ENCODE measurements at places on chromosomes 13 and 19.

DNA sequence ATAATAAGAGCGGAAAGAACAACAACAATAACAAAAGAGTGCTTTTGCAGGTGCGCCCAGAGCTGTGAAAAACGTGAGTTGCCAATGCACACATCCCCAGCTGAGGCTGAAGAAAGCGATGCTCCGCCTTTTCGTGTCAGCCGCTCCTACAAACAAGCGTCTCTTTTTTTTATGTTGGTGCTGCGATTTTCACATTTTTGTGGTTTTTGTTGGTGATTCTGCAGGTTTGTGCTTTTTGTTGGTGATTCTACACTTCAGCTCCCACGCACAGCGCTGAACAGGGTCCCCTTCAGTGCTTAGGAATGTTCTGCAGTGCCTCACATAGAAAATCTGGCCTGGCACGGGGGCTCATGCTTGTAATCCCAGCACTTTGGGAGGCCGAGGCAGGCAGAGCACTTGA, 7.3 kb upstream of the SBK3 start:
- DNase-seq: no peak

GRCh38 chr19:31562966-31563612, 213.9 kb upstream of the TSHZ3 start:
- no peak for DNase-seq

DNA sequence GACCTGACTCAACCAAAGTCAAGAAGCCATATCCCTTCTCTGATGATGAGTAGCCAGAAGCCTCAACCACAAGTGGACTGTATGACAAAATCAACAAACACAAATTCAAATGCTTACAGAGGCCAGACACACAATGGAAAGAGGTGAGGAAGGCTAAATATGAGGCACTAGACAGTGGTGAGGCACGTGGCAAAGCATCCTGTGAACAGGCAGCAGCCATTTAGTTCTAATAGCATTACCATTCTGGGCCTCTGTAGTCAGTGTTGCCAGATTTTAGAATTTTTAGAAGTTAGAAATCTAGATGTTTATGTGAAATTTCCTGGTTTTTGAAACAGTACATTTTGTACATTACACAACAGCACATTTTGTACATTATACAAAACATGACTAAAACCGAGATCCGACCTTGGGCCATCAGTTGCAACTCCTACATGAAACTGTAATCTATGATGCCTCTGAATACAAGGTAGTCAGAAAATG, 403.3 kb downstream of the COG6 start:
- no peak for DNase-seq

DNA sequence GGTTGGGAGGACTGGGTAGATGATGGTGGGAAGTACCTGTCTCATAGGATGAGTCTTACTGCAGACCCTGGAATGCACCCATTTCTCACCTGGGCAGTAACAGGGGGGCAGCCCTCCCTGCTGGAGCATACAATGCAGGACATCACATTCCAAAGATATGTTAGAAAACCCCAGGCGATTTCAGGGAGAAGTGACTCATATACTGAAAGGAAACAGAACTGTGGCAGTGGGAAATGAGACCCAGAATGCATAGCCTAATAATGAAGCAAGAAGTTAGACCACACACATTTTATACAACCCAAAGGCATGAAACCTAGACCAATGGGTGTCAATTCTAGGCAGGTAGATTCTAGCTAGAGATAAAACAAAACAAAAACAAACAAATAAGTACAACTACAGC, 402.7 kb downstream of the IRS2 start:
- no peak for DNase-seq

DNA sequence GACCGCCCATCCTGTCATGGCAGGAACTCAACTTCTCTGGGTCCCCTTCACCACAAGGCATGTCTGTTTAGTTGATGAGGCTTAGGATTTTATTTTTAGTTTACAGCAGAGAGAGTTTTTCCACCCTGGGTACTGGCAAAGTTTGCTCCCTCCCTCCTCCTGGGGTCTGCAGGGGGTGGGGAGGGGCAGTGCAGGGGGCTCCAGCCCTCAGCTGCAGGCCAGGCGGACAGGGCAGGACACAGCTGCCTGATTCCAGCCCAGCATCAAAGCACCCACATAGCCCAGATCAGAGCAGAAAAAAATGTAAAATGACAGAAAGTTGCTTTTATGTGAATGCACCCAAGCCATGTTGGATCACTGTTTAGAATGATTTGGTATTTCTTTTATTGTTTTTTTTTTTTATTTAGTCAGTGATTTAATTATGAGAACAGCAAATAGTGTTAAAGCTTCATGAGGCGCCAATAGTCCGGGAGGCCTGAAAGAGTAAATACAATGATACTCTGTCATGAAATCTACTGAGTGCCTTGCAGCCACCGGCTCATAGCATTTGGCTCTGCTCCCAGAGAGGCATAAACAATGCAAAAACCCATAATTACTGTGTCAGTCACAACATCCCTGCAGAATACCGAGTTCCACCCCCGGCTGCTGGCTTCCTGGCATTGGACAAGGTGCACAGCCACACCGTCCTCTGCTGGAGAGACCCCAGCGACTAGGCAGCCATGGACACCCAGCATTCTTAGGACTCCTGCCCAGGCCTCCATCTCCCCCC, 923.5 kb downstream of the UQCRFS1 start:
- DNase-seq: no peak

- no peak for DNase-seq
Measured at GRCh38 chr13:77124423-77124822, 97.5 kb upstream of the FBXL3 start.

- no peak for DNase-seq
Measured at GRCh38 chr19:19402656-19403372, 2.7 kb upstream of the GATAD2A start.

DNA sequence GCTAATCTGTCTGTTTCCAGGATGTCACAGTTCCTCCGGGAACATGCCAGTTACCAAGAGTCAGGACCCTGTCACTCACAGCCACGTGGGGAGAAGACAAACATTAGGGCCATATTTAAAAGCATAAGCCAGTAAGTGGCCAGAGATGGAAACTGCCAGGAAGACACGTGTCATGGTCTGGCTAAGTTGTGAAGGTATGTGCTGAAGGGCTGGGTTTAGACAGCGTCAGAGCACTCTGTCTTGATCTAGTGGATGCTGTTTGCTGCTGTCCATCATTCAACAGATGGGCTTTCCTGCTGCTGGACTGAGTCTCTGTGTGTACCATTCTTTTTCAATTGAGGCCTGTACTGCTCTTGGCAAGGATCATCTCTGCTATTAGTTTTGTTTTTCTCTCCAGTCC, 128.6 kb downstream of the HS6ST3 start:
- DNase-seq: no peak

DNA sequence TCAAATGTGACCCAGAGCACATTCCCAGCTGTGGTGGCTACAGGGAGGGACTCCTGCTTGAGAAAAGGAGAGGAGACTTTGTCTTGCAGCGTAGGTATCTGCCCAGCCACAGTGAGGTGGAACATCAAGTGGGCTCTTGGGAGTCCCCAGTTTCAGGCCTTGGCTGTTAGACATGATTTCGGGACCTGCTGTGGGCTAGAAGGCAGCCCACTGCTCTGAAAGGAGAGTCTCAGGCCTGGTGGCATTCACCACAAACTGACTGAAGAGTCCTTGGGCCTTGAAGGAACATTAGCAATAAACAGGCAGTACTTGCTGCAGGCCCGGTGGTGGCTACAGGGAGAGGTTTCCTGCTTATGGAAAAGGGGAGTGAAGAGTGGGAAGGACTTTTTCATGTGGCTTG, 61.8 kb upstream of the TEX29 start:
- DNase-seq: no peak

DNA sequence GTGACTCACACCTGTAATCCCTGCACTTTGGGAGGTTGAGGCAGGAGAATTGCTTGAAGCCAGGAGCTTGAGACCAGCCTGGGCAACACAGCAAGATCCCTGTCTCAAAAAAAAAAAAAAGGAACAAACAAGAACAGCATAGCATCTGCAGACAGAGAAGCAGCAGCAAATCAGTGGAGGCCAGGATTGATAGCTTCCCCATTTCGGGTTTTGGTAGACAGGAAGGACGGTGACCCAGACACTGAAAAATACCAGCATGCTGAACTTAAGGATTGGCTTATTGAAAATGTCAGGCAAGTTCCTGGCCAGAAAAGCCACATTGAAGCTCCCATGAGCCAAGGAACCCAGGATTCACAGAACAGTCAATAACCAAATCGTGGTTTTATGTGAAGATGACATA, 3.0 kb downstream of the ZNF490 start:
- DNase-seq: no peak

GRCh38 chr19:47511681-47512080, 3.2 kb downstream of the NAPA start:
- no peak for DNase-seq

DNA sequence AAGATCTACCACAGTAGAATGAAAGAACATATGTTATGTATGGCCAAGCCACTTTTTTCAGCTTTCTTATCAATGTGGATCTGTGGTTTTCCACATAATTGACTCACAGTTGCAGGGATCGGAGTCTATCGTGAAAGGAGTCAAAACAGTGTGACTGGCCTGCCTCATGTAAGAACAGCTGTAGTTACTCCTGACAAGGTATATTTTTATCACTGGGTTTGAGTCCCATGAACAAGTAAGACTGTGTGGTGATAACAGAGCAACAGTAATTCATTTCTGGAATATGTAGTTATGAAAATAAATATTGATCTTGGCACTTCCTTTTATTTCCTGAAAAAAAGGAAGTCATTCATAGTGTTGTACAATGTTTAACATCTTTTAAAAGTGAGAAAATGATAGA, 416.6 kb downstream of the KLF12 start:
- no peak for DNase-seq

DNA sequence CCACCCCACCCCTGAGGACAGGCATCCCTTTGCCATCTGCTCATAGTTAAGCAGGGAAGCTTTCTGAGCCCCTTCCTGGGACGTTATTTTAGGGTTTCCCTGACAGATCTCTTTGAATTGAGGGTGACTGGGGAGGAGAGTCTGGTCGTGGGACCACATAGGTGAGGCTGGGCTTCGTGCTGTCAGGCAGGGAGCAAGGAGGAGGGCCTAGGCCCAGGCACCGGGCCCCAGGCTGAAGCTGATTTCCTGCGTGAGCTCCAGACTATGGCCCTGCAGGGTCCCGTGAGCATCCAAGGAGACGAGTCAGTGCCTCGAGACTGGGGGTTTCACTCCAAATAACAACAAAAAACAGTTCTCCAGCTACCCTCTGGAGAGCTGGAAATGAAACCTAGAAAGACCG, 60.4 kb downstream of the MYO9B start:
- no peak for DNase-seq

DNA sequence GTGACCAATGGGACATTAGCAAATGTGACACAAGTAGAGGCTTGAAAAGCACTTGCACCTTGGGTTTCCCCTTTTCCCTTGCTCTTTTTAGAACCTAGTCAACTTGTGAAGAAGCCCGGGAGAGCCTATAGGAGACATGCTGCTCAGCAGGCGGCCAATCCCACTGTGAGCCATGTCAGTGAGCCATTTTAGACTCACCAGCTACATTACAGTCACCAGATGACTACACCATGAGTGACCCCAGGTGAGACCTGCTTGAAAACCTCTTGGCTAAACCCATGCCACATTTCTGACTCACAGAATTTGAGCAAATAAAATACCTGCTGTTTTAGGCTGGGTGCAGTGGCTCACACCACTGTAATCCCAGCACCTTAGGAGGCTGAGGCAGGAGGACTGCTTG, 317.5 kb downstream of the KLF12 start:
- no peak for DNase-seq

DNA sequence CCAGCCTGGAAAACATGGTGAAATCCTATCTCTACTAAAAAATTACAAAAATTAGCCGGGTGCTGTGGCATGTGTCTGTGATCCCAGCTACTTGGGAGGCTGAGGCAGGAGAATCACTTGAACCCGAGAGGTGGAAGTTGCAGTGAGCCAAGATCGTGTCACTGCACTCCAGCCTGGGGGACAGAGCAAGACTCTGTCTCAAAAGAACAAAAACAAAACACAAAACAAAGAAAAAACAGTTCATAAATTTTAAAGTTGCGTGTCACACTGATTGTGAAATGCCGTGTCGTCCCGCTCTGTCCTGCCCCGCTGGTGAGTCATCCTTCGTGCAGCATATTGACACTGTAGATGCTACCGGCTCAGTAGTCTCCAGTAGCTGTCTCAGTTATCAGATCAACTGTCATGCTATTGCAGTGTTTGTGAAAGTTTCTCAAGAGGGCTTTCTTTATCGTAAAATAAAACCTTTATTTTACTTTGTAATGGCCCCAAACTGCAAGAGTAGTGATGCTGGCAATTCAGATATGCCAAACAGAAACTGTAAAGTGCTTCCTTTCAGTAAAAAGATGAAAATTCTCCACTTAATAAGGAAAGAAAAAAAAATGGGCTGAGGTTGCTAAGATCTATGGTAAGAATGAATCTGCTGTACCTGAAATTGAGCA, 36.4 kb upstream of the IGFL1 start:
- DNase-seq: peak; percentile 88

DNA sequence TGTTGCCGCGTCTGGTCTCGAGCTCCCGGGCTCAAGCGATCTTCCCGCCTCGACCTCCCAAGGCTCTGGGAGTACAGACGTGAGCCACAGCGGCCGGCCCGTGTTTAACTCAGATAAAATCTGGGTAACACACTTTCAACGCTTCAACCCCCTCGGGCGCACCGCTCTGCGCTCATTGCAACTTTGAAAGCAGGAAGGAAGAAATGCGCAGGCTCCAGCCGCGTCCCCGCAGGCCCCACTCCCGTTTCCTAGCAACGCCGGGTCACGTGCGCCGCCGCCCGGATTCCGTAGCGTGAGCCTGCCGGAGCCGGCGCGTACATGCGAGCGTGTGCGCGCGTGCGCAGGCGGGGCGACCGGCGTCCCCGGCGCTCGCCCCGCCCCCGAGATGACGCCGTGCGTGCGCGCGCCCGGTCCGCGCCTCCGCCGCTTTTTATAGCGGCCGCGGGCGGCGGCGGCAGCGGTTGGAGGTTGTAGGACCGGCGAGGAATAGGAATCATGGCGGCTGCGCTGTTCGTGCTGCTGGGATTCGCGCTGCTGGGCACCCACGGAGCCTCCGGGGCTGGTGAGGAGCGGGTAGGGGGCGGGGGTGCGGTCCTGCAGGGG, at the start of gene BSG:
Gene BSG, plus strand, starts transcription at position 457 of the 603 bp plus-strand sequence. Its CDS starts 39 bp downstream, at position 496.
- DNase-seq: peak; percentile 95

DNA sequence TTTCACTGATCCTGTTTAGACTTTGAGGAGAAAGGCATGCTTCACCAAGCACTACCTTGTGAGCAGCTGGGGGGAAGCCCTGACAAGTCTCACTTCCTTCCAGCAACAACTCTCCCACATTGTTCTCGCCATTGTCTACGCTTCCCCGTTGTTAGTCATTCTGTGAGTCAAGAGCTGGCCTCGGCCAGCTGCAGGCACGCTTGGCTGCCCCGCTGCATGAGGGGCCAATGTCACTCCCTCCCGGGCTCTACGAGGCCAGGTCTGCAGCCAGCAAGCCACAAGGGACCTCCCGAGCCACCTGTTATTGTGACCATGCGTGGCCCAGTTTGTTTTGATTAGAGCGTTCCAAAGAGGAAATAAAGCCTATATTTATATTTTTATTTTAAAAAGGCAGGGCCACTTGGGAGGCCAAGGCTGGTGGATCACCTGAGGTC, 220.9 kb downstream of the FOXO1 start:
- peak; percentile 76 for DNase-seq

DNA sequence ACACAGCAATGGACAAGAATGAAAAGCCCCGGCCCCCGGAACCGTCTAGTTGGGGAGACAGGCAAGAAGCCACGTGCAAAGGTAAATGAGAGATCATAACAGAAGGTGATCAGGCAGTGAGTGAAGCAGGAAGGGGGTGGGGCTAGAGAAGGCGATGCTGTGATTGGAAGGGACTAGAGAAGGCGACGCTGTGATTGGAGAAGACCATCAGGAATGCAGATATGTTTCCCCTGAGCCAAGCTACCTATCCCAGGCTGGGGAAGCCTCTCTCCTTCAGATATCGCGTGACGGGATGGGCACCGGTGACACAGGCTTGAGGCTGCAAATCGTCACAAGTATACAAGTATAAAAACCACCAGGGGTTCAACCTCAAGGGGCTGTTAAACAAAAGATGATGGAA, 21.8 kb downstream of the DCAF15 start:
- DNase-seq: peak; percentile 84

Measured in RWPE2 (cell line).